Erythroblast (primary cell): ENCODE measurements at places on chromosomes 5 and 9.

GRCh38 chr5:94467954-94468930 is 150.2 kb downstream of the KIAA0825 start:
- DNase-seq: no peak

DNA sequence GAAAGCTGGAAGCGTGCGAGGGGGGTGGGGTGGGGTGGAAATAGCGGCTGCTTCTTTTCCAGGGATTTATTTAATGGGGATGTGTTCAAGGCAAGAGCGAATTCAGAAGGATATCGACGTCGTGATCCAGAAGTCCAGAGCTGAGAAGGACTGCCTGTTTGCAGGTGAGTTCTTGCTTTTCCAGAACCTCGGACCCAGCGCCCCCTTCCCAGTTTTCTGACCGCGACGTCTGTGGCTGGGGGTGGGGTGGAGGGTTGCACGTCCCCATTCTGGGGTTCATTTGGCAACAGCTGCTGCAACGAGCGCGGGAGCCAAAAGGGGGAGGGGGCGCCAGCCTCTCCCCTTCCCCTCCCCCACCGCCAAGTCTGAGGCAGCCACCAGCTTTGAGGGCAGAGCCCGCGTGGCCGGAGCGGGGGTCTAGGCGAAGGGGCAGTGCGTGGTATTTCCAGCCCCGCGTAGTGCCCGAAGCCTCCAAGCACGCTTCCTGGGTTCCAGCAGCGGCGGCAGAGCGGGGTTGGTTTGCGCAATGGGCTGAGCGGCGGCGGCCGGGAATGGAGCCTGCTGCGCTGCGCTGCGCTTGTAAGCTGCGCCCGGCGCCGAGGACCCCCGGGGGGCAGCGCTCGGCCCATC is 701 bp downstream of the PARP8 start:
- DNase-seq: peak; percentile 57

GRCh38 chr5:66874004-66874403 is 277.8 kb downstream of the MAST4 start:
- DNase-seq: no peak

GRCh38 chr5:120808135-120808534 is 344.0 kb downstream of the PRR16 start:
- DNase-seq: no peak

DNA sequence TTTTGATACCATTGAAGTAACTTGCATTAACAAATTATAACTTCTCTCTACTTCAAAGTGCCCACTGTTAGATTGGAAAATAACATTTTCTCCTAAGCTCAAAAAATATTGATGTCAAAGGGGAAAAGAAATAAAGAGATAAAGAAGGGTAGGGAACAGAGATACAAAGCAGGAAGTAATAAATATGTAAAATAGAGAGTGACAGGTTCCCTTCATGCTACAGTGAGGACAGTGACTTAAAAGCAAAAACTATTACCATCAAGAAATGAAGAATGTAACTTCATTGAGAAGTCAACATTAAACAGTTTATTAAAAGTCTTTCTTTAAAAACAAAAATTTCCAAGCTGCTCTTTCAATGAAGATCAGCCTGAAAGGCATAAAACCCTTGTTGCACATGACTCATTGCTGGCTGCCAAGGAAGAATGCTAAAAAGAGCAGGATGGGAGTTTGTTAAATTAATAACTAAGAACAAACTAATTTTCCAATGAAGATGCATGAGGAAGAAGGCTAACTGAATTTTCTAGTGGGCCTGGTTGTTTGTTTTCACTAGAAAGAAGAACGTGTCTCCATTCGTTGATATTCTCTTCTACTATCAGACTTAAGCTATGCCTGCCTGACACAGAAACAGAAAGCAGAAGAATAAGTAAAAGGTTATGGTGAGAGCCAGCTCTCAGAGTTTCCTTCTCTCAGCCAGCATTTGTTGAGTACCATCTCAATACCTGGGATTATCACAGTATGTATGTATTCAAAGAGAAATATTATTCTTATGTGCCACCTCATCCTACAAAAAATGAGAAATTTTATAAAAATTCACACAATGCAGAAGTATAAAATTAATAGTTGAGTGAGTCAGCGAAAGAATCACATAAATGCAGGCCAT is 197.8 kb upstream of the NREP start:
- DNase-seq: no peak

GRCh38 chr5:83577036-83577636 is 105.6 kb downstream of the VCAN start:
- no peak for DNase-seq

GRCh38 chr9:35350212-35350611 is 139.7 kb upstream of the RUSC2 start:
- no peak for DNase-seq

DNA sequence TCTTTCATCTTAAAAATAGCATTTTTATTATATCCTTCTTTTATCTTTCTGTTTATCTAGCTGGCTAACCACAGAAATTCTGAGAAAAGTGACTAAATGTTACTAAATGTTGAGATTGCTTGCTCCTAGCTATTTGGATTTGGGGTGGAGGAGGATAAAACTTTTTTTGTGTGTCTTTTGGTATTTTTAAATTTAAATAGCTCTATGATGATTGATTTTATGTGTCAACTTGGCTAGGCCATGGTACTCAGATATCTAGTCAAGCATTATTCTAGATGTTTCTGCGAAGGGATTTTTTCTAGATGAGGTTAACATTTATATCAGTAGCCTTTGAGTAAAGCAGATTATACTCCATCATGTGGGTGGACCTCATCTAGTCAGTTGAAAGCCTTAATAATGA is 75.0 kb downstream of the GCNT1 start:
- no peak for DNase-seq
